Common myeloid progenitor, CD34-positive (primary cell): ENCODE measurements at places on chromosomes 16 and 17.

- DNase-seq, result no peak
- no peaks in the 10 kb centered on the region for H3K4me1 ChIP-seq
- no peak overlapping the region for H3K4me3 ChIP-seq
- no peaks in the 10 kb centered on the region for H3K27me3 ChIP-seq
- H3K27ac ChIP-seq, result no peak overlapping the region
These were observed 551.8 kb upstream of the KIF2B start for GRCh38 chr17:53270936-53271335.

- no peak overlapping the region for H3K4me3 ChIP-seq
- DNase-seq, result no peak
- H3K27me3 ChIP-seq, result no peaks in the 10 kb centered on the region
These were observed 32.9 kb upstream of the TOB1 start for GRCh38 chr17:50899005-50899460.

DNA sequence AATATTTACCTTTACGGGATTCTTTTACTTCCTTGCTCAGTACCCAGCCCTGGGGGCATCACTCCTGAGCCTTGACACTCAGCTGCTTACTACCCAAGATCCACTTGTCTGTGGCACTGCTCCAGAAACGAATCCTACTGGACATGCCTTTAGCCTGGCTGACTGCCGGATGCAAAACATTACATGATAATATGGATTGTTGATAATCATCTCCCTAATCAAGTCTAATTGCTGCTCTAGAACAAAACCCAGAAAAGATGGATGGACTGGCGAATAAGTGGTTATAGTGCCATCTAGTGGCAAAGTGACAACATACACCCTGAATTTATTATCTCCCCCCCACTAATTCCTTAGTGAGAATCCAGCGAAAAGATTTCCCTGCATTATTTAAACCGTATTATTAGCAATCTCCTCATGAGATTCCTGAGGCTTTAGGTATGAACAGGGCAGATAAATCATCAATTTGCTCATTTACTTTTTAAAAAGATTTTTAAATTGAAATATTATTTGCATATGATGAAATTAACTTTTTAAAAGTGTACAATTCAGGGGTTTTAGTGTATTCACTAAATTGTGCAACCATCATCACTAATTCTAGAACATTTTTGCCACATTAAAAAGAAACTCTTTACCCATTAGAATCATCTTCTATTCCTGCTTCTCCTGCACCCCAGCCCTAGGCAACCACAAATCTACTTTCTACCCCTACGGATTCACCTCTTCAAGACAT lies 61.6 kb downstream of the RGS9 start:
- no peak overlapping the region for H3K4me3 ChIP-seq
- no peaks in the 10 kb centered on the region for H3K36me3 ChIP-seq
- H3K27ac ChIP-seq, result no peak overlapping the region
- no peaks in the 10 kb centered on the region for H3K4me1 ChIP-seq
- peaks cover 10% of the 10 kb centered on the region for H3K27me3 ChIP-seq
- DNase-seq, result peak; percentile 67

GRCh38 chr16:1188432-1189189 lies 35.7 kb downstream of the CACNA1H start:
- H3K4me3 ChIP-seq, result no peak overlapping the region
- DNase-seq, result peak; percentile 74
- no peaks in the 10 kb centered on the region for H3K4me1 ChIP-seq
- no peaks in the 10 kb centered on the region for H3K36me3 ChIP-seq
- H3K27ac ChIP-seq, result no peak overlapping the region
- no peaks in the 10 kb centered on the region for H3K27me3 ChIP-seq

DNA sequence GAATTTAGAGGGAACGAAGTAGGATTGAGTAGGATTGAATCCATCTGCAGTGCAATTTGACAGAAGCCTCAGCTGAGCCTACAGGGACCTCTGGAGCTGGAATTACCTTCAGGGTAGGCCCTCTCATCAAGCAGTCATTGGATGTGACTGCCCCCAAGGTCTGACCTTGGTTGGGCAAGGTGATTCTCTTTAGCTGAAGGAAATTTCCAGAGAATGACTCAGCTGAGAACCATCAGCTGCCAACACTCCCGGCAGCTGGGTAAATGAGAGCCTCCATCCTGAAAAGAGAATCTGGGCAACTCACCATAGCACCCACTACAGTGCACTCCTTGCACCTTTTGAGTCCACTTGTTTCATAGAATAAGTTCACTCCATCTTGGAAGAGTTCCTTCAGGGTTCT lies 113.5 kb upstream of the MED13 start:
- no peak overlapping the region for H3K27ac ChIP-seq
- no peaks in the 10 kb centered on the region for H3K36me3 ChIP-seq
- DNase-seq, result no peak
- H3K4me3 ChIP-seq, result no peak overlapping the region
- H3K27me3 ChIP-seq, result no peaks in the 10 kb centered on the region

DNA sequence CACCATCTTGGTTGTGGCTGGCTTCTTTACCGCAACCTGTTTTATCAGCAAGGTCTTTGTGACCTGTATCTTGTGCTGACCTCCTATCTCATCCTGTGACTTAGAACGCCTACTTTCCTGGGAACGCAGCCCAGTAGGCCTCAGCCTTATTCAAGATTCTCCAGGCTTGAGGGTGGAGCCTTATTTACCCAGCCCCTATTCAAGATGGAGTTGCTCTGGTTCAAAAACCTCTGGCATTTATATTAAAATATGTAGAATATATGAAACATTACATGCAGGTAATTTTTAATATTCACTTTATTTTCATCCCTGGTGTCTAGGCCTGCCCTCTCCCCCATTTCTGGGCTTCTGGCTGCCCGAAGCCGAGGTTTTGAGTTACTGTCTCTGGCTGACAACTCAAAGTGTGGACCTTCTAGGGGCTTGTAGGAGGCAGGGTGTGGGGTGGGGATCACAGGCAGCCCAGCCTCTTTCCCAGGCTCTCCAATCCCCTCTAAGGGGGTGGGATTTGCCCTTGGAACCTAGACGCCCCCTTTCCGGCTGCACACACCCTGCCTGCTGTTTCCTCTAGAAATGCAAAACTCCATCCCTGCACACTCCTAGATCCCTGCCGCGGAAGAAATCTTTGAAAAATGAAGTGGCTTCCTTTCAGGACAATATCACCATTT lies 152.0 kb downstream of the KCNJ12 start:
- H3K27ac ChIP-seq, result no peak overlapping the region
- no peak for DNase-seq
- H3K4me1 ChIP-seq, result no peaks in the 10 kb centered on the region
